ENCODE measurements at places on chromosomes 5 and 9.

DNA sequence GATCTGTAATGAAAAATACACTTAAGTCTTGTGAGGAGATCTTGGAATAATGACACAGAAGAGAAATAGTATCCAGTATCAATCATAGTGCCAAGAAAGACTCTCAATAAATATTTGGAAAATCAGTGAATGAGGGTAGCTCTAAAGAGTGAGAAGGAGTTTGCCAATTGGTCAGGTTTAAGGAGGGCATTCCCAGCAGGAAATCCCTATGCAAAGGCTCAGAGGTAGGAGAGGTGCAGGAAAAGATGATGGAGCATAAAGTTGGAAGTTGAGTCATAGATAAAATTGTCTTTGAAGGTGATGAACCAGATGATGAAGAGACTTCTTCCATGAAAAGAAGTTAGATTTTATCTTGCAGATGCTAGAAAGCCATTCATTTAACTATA lies 27.8 kb downstream of the TNPO1 start:
- DNase-seq = no peak

GRCh38 chr9:84772511-84772910 lies 103.0 kb downstream of the NTRK2 start:
- no peak for DNase-seq

- DNase-seq = no peak
Measured at GRCh38 chr5:55146080-55146479, 13.9 kb upstream of the GPX8 start.

GRCh38 chr5:6592601-6593000 lies 40.2 kb downstream of the NSUN2 start:
- no peak for DNase-seq

GRCh38 chr9:98248737-98249474 lies 6.5 kb downstream of the TBC1D2 start:
- no peak for DNase-seq

DNA sequence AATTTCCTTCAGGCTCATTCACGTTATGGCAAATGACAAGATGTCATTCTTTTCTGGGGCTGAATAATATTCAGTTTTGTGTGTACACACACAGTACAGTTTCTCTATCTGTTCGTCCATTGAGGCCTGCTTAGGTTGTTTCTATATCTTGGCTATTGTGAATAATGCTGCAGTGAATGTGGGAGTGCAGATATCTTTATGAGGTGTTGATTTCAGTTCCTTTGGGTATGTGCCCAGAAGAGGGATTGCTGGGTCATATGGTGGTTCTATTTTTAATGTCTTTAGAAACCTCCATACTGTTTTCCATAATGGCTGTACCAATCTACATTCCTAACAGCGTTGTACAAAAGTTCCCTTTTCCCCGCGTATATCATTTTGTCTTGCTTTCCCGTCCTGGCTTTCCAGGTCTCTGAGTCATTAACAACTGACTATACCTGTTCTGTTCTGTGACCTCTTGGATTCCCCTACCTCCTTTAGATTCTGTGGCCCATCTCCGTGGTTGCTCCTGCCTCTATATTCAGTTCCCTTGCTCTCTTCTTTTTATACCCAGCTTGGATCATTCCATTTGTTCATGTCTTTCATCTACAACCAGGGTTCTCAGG lies 6.8 kb downstream of the SNX30 start:
- DNase-seq = no peak

DNA sequence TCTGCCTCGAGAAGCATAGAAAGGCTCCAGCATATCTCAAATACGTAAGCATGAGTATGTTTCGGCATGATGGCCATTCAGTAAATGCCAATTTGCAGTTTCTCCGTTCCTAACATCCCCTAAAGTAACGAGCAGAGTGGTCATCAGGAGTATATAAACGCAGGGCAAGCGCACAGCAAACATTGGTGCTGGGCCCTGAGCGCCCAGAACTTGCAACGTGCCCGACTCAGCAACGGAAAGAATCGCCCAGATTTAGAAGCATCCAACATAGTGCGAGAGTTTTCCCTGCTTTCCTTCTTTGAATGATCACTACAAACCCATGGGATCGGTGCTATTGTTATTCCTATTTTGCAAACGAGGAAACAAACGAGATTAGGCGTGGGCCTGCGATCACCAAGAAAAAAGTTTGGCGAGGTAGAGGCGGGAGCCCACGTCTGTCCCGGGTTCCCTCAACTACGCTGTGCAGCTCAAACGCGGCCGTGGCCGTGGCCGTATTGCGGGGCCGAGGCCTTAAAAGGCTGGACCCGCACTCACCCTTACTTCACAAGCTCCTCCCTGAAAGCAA lies 505 bp downstream of the RPS14 start:
- no peak for DNase-seq

DNA sequence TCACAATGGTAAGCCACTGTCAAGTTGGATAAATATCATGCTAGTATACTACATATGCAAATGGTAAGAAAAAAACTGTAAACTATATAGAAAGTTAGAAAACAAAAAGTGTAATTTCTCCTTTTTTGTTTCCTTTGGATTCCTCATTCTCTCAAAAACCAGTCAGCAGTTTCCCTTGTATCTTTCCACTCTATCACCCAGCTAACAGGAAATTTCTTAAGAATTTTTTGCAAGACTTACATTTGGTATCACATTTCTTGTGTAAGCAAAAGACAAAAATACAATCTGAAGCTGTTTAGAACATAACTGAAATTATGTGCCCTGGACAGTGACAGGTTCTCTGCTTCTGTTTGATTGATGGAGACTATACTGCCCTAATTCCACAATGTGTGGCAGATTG lies 25.2 kb upstream of the MSH3 start:
- DNase-seq = no peak

- no peak for DNase-seq
Measured at GRCh38 chr9:7097785-7098752, 340.3 kb downstream of the KDM4C start.

DNA sequence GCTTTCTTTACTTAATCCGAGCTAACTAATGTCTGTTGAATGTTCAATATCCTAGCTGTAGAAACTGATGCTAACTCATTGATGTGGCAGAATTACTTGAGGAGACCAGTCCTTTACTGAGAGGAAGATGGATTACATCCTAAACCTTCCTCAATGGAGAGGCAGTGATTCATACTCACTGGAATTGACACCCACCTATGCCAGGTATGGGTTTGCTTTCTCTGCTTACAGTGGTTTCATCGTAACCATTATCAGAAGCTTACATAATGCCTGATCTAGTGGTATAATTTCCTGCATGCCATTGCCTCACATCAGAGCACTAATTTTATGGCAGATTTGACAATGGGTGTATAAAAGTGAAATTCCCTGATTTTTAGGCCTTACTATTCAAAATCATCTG lies 384.7 kb downstream of the ANXA1 start:
- no peak for DNase-seq

- DNase-seq = no peak
Measured at GRCh38 chr5:144481861-144482260, 311.2 kb downstream of the KCTD16 start.

DNA sequence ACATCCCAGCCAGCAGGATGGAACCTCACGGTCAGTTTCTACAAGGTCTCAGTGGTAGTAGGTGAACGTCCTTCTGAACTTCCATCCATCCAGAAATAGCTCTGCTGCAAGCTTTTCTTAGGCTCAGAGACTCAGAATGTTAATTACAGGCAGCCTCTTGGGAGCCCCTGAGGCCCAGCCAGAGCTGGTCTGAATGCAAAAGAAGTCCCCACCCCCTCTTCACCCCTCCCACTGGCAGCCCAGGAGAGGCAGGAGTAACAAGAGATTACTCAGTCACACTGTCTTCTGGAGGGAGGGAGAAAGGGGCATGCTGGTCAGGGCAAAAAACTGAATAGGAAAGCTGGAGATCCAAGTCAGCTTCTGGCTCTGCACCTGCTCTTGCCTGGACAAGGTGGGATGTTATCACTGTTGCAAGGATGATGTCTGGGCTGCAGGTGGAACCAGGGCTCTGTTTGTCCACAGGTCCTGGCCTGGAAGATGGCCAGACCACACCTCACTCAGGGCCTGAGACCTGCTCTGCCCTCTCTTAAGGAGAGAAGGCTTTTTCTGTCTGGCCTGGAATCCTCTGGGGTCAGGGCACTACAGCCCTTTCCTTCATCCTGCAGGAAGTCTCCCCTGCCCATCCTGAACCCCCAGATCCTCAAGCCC lies 9.1 kb downstream of the ENHO start:
- DNase-seq = no peak

All from activated CD4-positive, CD25-positive, alpha-beta regulatory T cell (primary cell).